ENCODE measurements at places on chromosomes 2 and 18.

DNA sequence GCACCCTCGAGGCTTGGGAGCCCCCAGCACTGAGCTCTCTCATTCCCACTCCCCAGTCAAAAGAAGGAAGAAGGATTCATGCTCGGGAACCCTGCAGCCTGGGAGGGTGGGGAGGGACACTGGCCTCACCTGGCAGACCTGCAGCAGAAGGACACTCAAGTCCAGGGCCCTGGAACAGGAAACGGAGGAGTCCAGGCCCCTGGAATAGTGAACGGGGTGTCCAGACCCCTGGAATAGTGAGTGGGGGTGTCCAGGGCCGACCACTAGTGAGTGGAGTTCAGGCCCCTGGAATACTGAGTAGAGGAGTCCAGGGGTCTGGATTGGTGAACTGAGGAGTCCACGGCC is 292.5 kb downstream of the NDUFA10 start:
- DNase-seq, result no peak

GRCh38 chr2:233120459-233120858 is 60.3 kb downstream of the INPP5D start:
- no peak for DNase-seq

GRCh38 chr2:237640493-237640998 is 13.2 kb downstream of the LRRFIP1 start:
- no peak for DNase-seq

DNA sequence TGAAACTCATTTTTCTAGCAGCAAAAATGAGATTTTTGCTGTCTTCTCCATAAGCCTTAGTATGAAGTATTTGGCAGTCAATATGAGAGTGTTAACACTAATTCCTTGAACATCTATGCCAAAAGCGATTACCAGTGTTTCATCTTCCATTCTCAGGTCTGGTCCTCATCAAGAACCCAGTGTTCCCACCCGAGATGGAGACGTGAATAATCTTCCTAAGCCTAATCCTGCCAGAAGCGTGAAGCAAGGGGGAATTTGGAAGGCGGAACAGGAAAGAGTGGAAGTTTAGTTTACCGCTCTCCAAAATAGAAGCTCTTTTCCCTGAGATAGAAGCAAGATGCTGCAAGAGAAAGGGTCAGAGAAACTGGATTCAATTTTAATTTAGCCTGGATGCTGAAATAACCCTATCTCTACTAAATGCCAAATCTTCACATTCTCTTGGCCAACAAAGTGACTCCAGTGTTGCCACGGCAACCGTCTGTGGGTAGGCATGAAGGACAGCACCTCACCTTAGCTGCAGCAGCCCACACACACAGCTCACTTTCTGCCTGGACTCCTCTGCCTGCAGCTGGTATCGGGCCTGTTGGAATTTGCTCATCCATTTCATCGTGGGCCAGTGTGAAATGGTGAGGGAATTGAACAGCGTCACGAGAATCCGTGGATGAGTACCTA is 711.1 kb downstream of the CBLN2 start:
- DNase-seq, result no peak

GRCh38 chr2:86039963-86040655 is 65.6 kb downstream of the POLR1A start:
- DNase-seq, result no peak

- no peak for DNase-seq
Observed at GRCh38 chr2:19843992-19844515, 57.7 kb downstream of the TTC32 start.

DNA sequence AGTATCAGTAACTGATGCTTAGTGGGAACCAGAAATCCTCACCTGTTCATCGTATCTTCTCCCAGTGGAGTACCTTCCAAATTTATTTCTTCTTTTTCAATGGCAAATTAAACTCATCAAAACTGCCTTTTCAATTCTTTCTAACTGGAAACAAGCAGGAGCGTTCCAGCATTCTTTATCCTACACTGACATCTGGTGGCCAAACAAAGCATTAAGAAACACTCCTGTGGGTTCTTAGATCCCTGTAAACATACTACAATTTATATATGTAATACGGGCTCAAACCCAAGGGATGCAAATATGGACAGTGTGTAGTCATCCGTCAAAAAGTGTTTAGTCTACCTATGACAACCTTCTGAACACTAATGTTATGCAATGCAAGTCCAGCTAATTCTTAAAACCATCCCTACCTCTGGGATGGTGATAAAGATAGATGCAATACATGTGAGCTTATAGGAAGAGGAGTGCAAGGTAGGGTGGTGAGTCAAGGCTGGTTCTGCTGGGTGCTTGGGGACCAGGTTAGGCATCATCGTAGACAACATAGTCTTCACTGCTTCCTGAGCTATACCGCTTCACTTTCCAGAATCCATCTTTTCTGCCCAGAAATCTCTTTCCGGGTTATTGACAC is 375.0 kb downstream of the CTNNA2 start:
- no peak for DNase-seq

DNA sequence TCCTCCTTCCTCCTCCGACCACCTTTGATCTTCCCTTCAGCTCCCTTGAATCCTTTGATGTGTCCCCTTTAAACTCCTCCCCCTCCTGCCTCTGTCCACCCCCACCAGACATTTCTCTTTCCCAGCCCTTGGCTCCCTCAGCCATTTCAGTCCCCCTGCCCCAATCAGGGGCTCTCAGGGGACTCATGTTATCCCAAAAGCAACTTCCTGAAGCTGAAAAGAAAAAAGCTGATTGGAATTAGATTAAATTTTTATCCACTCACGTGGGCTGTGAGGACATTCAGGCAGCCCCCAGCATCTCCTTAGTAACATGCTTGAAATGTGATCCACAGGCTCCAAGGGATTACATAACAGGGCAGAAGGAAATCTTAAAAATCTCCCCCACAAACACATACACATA is 81.3 kb downstream of the NEURL3 start:
- DNase-seq, result no peak

- no peak for DNase-seq
Observed at GRCh38 chr18:5137261-5137660, 59.8 kb downstream of the AKAIN1 start.

DNA sequence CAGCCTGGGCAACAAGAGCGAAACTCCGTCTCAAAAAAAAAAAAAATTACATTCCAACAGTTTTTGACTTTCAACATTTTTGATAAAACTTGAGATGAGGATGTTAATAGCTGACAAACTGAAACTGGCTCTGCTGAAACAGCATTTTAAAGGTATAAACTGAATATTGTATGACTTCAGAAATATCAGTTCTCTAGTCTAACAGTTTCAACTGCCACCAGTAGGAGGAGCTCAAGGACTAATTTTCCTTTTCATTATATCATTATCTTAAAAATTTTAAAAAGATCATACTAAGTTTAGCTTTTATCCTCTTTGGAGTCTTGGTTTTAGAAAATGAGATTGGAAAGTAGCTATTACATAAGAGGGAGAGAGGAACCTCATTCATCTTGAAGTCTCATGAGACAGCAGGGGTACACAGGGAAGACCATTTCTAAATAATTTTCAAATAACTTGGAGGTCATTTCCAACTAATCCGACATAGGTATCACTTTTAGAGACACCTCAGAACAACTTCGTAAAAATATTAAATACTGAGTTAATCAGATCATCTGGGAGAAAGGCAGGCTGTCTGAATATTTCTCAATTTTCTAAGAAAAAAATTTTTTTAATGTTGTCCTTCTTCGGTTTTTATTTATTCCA is 37.6 kb upstream of the MCM6 start:
- DNase-seq, result no peak

DNA sequence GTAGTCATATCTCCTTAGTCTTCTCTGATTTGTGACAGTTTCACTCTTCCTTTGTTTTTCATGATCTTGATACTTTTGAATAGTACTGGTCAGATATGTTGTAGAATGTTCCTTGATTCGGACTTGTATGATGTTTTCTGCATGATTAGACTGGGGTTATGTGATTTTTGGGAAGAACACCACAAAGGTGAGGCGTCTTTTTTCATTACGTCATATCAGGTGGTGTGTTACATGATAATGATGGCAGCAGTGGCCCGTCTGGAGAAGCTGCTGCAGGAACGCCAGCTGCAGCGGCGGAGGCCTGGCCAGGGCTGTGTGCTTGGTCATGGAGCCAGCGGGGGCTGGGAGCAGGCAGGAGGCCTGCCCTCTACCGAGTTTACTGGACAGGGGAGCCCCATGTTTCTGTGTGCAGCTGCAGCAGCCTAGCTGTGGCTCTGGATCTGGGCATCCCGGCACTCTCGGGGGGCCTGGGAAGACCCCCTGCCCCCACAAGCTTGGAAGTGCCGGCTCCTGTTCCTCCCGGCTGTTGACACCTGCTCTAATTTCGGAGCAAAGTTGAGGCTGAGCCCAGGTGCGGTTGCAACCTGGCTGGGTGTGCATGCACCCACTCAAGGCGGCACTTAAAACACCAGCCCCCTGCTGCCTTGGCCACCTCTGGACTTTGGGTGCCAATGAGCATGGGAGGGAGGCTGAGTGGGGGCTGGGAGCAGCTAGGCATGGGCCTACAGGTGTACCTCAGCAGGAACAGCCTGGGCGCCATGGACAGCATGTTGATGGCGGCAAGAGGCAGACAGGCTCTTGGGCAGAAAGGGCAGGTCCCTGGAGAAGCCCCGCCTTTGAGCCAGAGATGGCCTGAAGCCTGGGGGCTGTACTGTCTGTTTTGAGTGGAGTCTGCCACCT is 26.1 kb downstream of the SLC4A10 start:
- no peak for DNase-seq
